RPMI7951 (cell line): ENCODE measurements at places on chromosomes 3 and 15.
A peak's percentile ranks its signal among the peaks of the same experiment; 100 is the strongest.

DNA sequence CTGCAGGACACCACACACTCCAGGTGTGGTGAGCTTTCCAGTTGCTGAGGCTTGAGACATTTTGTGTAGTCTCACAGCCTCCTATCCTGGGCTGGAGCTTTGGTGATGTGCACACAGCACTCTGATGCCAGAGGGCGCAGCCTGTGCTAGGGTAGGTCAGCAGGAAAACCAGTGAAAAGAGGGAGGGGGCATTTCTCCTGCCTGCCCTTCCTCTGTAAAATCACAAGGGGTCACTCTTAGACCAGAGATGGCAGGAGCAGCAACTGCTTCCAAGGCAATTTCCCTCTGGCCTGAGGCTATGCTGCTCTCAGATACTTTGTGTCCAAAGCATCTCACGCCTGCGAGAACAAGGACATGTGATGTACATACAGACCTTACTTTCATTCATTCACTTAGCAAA is 16.5 kb upstream of the MUSTN1 start:
- DNase-seq, result peak; percentile 43

DNA sequence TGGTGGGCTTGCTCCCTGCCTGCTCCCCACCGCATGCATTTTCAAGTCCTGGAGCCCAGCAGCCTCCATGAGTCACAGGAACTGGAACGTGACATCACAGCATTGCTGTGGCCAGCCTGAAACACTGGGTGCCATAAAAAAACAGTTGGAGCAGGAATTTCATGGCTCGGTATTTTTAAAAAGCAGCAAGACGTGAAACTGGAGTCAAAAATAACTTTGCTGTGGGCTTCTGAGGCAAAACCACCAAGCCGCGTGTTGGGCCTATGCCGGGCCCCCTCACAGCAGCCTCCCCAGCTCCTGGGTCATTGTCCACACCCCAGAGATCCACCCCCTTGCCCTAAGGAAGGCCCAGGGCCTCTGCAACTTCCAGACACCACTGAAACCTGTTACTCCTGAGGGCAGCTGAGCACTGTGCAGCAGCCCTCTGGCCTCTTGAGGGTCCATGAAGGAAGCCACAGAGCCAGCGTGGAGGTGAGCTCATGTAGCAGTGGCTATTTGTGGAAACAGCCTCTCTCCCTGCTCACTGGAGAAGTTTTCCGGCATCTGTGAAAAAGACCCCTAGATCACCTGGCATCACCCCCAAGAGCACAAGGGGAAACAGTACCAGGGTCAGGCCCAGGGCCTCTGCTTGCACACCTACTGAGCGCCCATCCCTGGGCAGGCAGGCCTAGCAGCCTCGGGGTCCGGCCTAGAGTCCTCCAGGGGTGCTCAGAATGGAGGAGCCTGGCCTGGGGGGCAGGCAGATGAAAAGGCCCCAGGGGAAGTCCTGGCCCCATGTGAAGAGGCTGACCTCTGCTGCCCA is 34.0 kb upstream of the DUSP7 start:
- peak; percentile 95 for DNase-seq

DNA sequence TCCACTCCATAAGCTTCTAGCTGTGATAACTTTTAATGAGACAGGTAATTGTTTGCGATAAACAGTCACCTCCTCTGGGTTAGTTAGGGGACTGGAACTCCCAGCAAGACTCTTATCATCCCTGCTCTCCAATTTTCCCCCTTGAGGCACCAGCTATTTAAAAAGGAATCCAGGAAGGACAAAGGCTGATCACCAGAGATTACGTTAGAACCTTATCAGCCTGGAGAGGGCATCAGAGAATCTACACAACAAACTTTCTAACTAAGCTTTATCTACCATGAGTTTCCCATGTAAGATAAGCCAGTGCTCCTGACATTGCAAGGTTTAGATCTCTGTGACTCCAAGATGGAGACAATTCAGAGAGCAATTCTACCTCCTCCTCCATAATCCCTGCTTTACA is 31.3 kb downstream of the GPR176 start:
- peak; percentile 25 for DNase-seq

DNA sequence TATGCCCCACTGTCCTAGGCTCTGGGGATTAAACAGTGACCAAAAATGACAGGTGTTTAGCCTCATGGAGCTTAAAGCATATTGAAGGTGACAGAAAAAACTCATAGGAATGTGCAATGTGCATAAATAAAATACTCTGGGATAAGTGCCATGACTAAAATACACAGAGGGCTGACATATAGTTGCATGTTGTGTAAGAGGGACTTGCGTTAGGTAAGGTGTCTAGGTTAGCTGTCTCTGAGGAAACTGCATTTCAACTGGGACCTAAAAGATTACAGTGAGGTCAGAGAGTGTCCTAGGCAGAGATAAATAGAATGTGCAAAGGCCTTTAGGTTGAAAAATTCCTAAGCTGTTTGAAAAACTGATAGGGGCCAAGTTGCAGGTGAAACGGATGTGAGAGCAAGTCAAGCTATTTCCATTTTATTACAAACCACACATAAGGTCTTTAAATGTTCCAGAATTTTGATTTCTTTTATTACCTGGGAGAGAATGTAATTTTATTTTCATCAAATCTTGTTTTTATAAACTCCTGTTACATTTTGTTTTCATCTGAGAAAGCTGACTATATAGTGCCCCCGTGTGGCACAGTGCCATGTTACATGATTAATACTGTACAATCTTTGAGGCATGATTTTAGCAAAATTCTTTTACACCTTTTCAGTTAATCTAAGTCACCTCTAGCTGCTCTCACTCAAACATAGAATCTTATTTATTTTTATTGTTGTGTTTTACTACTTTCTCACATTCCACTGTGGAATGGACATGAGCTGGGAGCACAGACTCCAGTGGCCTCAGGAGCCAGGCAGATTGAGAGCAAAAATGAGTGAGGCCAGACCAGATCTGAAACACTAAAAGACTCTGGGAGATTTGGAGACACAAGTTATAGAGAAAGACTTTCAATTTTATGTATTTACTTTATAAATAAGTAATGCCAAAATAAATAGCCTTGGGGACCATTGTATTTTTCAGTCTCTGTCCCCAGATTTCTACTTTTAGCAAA is 259.6 kb upstream of the ZNF717 start:
- DNase-seq, result peak; percentile 3

GRCh38 chr3:59788801-59789200 is 739.0 kb upstream of the CFAP20DC start:
- no peak for DNase-seq

DNA sequence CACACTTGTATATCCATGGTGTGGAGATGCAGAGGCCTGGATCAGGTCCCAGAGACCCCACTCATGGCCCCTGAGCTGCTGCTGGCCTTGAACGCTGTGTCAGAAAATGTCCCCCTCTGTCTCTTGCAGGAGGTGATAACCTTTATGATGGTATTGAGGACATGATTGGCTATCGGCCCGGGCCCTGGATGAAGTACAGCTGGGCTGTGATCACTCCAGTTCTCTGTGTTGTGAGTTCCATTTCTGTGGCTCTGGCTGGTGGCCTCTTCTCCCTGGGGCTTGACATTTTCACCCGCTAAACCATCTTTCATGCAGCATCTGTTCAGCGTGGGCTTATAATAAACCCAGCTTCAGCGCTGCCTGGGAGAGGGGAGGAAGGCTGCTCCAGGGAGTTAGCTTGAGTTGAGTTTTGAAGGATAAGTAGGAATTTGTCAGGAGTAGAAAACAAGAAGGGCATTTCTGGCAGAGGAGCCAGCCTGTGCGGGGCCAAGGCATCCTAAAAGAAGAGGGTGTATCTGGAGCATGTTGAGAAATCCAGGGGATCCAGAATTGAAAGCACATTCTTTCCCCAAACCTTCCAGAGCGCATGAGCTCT is 61.1 kb downstream of the GRIP2 start:
- no peak for DNase-seq

DNA sequence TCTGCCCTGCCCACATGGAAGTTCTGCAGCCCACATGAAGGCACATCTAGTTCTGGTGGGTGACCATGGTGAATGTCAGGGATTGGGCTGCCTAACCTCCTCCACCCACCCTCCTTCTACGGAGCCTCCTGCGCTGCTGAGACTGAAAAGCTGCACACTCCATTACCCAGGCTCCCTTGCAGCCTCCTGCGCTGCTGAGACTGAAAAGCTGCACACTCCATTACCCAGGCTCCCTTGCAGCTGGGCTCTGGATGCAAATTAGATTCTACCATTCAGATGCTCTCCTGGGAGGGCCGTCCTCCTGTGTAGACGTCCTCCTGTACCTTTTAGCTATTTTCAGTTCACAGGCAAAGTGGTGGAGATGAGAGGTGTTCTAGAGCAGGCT is 32.1 kb downstream of the POMGNT2 start:
- no peak for DNase-seq

DNA sequence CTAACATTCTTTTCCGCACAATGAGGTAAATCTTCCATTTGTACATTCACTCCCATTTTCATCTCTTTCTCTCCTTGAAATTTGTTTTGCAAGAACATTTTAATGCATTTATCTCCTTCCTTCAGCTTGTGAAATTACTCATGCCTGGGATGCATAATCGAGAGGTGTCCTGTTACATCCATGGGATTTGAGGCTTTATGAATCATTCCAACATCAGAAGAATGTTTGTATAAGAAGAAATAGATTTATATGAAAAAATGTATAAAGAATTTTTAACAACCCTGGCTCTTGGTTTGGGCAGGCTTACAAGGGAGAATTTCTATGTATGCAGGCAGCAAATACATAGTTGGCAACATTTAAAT is 93.2 kb upstream of the MBNL1 start:
- peak; percentile 73 for DNase-seq

- DNase-seq, result no peak
These were observed 34.0 kb upstream of the PLOD2 start for GRCh38 chr3:146195030-146195429.

DNA sequence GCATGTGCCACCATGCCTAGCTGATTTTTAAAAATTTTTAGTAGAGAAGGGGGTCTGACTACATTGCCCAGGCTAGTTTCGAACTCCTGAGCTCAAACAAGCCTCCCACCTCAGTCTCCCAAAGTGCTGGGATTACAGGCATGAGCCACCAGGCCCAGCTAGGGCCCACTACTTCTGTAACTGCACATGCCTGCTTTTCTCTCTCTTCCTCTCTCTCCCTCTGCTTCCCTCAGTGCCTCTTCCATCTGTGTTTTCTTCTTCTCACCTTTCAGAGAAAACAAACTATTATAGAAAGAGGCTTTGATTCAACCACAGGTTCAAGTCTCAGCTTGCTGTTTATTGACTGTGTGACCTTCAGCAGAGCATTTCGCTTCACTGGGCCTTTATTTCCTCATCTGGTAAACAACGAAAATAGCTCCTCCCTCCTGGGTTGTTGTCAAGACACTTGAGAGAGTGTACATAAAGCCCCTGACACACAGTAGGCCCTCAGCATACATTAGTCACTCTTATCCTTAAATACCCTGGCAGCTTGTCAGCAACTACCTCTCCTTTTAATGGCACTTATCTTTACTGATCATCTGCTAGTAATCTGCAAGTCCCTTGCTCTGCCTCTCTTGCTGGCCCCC is 10.2 kb downstream of the TADA3 start:
- no peak for DNase-seq

DNA sequence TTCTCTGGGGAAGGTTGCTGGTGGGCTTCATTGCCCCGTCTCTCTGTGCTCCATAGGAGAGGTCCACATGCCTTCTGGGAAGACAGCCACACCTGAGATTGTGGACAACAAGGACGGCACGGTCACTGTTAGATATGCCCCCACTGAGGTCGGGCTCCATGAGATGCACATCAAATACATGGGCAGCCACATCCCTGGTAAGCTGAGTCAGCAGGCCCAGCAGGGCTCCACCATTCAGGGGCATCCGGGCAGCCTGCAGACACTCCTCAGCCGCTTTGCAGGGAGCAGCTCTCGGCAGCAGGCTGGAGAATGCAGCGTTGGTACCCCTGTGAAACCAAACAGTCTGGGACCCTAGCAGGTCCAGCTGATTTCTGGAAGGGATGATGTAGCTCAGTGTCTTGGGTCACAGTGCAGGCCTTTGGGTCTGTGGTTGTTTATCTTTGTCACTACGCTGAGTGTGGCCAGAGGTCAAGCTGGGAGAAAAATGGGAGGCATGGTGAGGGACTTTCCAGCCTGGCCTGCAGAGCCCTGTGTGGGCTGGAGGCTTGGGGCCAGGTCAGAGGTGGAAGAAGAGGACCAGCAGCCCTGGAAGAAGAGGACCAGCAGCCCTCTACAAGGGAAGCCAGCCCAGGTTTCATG is 67.2 kb downstream of the DNASE1L3 start:
- peak; percentile 11 for DNase-seq

- peak; percentile 50 for DNase-seq
These were observed 4.9 kb downstream of the EPB42 start for GRCh38 chr15:43215961-43216360.

DNA sequence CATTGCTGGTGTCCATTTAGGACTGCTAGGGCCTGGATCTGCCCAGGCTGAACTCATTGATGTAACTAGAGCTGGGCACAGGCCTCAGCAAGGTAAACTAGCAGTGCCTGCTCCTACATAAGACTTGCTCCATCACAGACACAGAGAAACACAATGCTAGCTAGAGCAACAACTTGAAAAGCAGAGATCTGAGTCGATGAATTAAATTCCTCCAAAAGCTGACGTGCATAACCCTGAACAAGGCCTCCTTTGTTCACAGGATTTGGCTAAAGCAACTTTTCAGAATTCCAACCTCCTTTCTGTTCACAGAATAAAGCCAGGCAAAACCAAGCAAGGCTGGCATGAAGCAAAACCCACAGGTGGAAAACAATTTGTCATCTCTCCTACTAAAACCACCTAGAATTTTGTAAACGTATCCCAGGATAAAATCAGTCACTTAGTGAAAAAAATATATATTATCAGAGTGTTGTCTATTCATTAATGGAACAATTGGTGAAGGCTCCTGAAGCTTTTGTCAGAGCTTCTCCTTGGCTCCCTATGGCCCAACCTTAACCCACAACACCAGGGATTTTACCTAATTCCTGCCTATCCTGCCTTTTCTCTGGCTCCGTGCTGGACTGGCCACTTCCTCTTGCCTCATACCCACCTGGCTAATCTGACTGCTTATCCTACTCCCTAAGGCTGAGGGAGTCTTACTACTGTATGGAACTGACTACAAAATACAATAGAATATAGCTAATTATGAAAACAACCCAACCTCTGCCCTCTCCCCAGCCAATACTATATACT is 39.9 kb downstream of the PLCH1 start:
- no peak for DNase-seq

GRCh38 chr15:35383506-35383905 is 162.5 kb downstream of the DPH6 start:
- no peak for DNase-seq

DNA sequence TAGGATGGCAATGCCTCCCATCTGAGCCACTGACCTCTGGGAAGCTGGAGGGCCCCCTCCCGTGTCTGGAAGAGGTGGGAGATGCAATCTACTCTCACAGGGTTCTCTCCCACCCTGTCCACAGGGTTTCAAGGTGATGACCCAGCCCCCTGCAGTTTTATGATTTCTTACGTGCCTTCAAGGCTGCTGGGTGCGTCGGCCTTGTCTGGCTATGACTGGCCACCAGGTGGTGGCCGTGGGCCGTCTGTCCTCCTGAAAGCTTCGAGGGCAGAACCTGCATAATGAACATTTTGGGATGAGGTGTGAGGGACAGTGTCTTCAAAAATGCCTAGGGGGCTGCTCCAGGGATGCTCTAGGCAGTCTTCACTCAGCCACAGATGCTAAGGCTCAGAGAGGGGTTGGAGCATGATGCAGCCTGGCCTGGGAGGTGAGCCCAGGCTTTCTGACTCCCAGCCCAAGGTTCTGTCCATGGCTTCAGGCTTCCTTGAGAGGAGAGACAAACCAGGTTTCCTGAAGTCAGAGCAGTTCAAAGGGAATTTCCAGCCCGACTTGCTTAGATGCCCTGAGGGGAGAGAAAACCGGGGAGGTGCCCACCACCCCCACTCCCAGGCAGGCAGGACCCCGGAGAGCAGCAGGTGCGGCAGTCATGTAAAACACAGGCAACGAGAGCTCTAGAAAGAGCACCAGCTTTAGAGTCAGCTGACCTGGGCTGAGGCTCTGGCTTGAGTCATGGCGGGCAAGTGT is 18.7 kb downstream of the ISG20 start:
- peak; percentile 52 for DNase-seq

GRCh38 chr3:124772081-124772831 is 42.0 kb downstream of the UMPS start:
- DNase-seq, result peak; percentile 99
